Left lung (tissue), 14 donors: ENCODE measurements at places on chromosomes 2 and 18. TPM values are rescaled to one million over a fixed set of nuclear protein-coding genes. Genes with fewer than 3 reads are reported as not detected.

DNA sequence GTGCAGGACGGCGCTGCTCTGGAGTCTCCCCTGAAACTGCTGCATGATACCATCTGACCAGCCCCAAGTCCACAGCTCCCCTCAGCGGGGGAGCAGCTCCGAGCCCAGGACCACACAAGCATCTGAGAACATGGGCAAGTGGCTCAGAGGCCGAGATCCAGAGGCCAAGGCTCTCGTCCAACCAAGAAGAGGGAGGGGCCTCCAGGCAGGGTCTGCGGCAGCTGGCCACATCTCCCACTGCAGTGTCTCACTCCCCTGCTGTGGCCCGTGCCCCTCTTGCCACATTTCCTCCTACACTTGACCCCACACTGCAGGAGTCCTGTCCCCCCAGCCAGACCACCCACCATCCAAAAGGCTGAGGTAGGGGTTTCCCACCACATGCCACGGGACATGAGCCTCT is 50.2 kb downstream of the TFCP2L1 start:
- no peaks in the 10 kb centered on the region for H3K36me3 ChIP-seq
- H3K27me3 ChIP-seq, result peaks cover 15% of the 10 kb centered on the region
- H3K4me3 ChIP-seq, result no peak overlapping the region
- DNase-seq, result peak; percentile 23

ASB18 gene
- total RNA-seq, result not detected

DNA sequence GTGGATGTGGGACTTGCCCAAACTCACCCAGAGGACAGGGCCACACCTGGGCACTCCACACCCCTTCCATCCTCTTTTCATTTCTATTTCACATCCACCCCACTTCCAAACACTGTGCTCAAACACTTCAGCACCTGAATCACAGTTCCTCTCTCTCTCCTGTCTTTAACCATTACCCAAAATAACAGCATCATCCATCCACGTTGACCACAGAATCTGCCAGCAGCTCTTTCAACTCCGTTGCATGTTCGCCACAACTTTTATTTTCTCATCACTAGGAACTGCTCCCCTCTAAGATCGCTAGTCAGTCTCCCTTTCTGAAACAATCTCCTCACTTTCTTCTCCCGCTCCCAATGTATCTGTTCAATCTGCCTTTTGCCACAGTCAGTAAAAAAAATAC is 121.6 kb upstream of the HNRNPA3 start:
- DNase-seq, result no peak
- H3K4me3 ChIP-seq, result no peak overlapping the region
- no peaks in the 10 kb centered on the region for H3K4me1 ChIP-seq
- no peaks in the 10 kb centered on the region for H3K27me3 ChIP-seq
- no peaks in the 10 kb centered on the region for H3K36me3 ChIP-seq

DNA sequence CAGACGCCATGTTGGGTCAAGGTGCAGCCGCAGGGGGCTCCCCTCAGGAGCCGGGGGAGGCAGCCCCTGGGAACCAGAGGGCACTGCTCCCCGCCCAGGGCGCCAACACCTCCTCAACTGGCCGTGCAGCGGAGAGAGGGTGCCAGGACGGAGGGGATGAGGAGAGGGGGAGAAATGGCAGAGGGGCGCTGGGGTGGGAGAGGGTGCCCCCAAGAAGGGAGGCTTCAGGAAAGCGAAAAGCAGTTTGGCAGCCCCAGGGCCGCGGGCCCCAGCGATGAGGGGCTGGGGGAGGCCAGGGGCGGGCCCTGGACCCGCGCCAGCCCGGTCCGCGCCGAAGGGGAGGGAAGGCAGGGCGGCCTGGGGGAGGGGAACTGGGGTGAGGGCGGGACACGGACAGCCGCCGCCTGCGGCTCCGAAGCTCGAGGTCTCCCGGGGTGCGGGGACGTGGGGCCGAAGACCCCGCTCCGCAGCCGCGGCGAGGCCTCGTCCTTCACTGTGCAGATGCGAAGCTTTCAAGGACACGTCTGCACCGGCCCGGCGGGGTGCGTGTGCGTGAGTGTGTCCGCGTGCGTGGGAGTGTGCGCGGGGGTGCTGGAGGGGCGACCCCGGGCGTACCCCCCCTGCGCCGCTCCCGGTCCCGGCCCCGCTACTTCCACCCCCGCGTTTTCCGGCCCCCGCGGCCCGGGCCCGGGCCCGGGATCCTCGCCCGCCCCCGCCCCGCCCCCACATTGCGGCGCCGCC is 1.4 kb downstream of the DNMT3A start:
- peaks cover 40% of the 10 kb centered on the region for H3K4me1 ChIP-seq
- DNase-seq, result no peak
- peak overlapping the region; percentile 9 for H3K27ac ChIP-seq
- H3K4me3 ChIP-seq, result peak overlapping the region; percentile 53
- H3K36me3 ChIP-seq, result no peaks in the 10 kb centered on the region

GRCh38 chr2:120044336-120044735 is 31.5 kb downstream of the EPB41L5 start:
- no peak for DNase-seq
- H3K36me3 ChIP-seq, result no peaks in the 10 kb centered on the region
- no peak overlapping the region for H3K4me3 ChIP-seq

CD207 gene
- 0.73 TPM for total RNA-seq

DNA sequence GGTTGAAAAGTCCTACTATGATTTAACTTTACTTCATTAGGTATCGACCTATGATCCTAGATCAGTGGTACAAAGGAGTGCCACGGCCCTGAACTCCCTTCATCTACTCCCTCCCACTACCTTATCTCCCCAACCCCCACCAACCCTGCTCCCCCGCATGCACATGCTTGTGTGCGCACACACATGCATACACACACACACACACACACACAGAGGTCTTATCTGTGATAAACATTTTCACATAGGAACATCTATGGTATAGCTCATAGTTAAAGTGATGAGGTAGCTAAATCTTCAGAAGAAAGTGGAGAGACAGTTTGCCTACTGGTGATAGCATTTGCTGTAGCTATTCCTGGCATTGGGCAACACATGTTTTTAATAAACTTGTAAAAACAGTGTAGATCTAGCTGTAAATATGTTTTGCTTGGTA is 471.3 kb downstream of the ZEB2 start:
- H3K27ac ChIP-seq, result no peak overlapping the region
- no peak overlapping the region for H3K4me3 ChIP-seq
- no peak for DNase-seq

GRCh38 chr2:218644721-218645120 is 14.7 kb downstream of the ZNF142 start:
- no peaks in the 10 kb centered on the region for H3K27me3 ChIP-seq
- no peaks in the 10 kb centered on the region for H3K4me1 ChIP-seq
- no peak overlapping the region for H3K4me3 ChIP-seq
- H3K27ac ChIP-seq, result no peak overlapping the region
- DNase-seq, result no peak
- peaks cover 5% of the 10 kb centered on the region for H3K36me3 ChIP-seq

DNA sequence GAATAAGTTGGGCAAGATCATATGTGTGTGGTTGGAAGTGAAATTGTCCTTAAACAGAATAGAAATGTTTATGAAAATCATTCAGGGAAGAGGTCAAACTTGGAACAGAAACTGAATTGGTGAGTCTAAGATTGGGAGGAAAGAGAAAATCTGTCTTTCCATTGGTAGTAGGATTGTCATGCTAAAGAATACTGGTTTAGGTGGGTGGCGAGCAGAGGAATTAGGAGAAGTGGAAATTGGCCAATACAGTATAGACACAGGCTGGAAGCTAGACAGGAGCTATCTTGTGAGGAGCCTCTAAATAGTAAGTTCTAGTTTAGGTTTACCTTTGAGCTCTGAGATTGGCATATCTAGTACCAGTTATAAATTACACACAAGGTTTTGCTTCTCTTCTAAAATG is 80.9 kb upstream of the KYNU start:
- no peak overlapping the region for H3K27ac ChIP-seq
- no peak for DNase-seq
- H3K4me3 ChIP-seq, result no peak overlapping the region
- H3K36me3 ChIP-seq, result no peaks in the 10 kb centered on the region
- no peaks in the 10 kb centered on the region for H3K27me3 ChIP-seq

DNA sequence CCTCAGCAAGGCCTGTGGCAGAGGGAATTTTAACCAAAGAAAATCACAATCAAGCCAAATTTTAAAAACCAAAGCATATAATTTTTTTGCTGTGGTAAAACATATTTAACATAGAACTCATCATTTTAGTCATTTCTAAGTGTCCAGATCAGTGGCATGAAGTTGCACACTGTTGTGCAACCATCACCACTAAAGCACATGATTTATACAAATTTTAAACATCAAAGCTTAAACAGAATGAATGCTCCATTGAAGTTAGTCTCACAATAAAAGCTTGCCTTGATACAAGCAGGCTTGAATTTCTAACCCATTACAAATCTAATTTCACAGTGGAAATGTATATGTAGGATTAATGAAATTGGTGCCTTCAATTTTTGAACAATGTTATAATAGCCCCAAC is 31.2 kb downstream of the FTCDNL1 start:
- H3K27ac ChIP-seq, result no peak overlapping the region
- no peak for DNase-seq
- no peaks in the 10 kb centered on the region for H3K36me3 ChIP-seq
- H3K27me3 ChIP-seq, result no peaks in the 10 kb centered on the region
- no peaks in the 10 kb centered on the region for H3K4me1 ChIP-seq

DNA sequence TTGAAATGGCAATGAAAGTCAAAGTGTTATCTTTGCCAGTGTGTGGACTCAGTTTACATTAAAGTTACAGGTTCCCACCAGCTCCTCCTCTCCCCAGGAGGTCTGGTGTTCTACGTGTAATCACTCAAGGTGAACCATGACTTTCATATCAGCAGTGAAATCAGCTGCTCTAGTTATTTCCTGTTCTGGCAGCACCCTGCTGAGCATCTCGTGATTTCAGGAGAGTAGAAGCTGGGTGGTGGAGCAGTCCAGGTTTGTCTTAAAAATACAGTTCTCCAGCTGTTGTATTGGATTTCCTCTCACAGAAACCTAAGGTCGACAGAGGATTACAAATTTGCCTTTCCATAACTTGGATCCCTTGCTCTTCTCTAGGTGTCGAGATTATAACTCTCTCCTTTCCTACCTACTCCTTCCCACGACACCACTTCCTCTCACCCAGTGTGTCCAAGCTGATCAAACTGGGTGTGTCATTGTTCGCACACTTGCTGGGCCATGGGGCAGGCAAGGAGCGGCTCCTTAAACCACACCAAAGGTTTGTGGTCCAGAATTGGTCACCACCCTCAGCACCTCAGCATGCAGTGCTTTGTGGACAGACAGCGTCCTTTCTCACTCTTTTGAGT is 13.0 kb upstream of the ARHGAP25 start:
- no peak overlapping the region for H3K4me3 ChIP-seq
- no peak overlapping the region for H3K27ac ChIP-seq
- no peak for DNase-seq
- H3K27me3 ChIP-seq, result no peaks in the 10 kb centered on the region

GRCh38 chr18:2612996-2613395 is 41.6 kb downstream of the NDC80 start:
- H3K36me3 ChIP-seq, result peaks cover 4% of the 10 kb centered on the region
- H3K27ac ChIP-seq, result no peak overlapping the region
- no peaks in the 10 kb centered on the region for H3K27me3 ChIP-seq

- no peak for DNase-seq
- peaks cover 35% of the 10 kb centered on the region for H3K36me3 ChIP-seq
- no peaks in the 10 kb centered on the region for H3K4me1 ChIP-seq
- no peaks in the 10 kb centered on the region for H3K27me3 ChIP-seq
- H3K4me3 ChIP-seq, result no peak overlapping the region
These were observed 17.9 kb downstream of the ANKMY1 start for GRCh38 chr2:240539906-240540305.

GRCh38 chr2:58925676-58926081 is 684.6 kb upstream of the FANCL start:
- H3K4me3 ChIP-seq, result no peak overlapping the region
- H3K4me1 ChIP-seq, result no peaks in the 10 kb centered on the region
- no peak for DNase-seq
- no peaks in the 10 kb centered on the region for H3K36me3 ChIP-seq
- no peak overlapping the region for H3K27ac ChIP-seq

DNA sequence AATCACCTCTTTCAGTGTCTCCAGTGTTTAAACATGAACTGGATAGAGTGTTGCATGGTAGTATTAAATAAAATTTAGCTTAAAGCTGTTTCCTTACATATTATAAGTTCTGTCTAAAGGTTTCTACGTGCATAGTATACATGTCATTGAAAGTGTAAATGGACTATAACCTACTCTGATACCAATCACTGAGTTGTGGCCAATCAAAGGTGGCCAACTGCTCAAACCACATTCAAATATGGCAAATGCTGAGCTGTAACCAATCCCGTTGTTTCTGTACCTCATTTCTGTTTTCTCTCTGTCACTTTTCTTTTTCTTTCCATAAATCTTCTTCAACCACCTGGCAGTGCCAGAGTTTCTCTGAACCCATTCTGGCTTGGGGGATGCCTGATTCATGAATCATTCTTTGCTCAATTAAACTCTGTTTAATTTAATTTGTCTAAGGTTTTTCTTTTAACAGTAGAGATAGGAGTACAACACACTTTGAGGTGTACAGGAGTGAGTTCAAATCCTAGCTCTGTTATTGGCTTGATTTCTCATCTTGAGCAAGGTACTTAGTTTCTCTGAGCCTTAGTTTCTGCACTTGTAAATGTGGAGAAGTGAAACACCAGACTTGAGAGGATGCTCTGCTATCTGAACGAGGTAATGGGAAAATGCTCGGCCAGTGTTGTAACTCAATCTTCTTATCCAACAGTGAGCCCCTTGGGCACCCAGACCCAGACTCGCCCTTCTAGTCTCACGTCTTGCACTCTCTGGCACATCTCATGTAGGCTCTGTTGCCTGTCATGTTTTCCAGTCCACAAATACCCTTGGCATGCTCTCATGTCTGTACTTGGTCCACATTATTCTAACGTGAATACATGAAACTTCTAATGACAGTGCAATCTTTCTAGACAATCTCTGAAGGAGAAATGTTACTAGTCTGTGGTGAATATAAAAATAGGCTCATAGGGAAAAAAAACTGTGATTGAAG is 228.0 kb downstream of the PIK3C3 start:
- DNase-seq, result no peak
- H3K36me3 ChIP-seq, result no peaks in the 10 kb centered on the region
- H3K4me3 ChIP-seq, result no peak overlapping the region
- H3K4me1 ChIP-seq, result no peaks in the 10 kb centered on the region
- no peak overlapping the region for H3K27ac ChIP-seq
- no peaks in the 10 kb centered on the region for H3K27me3 ChIP-seq

CDK15 gene
- 0.84 TPM for total RNA-seq

ASIC4 gene
- not detected for total RNA-seq

- H3K4me1 ChIP-seq, result peaks cover 25% of the 10 kb centered on the region
- peak within 1 kb of the TSS; percentile 39 for H3K4me3 ChIP-seq
- no peaks in the 10 kb centered on the region for H3K27me3 ChIP-seq
- peak; percentile 59 for DNase-seq
These were observed at the start of gene ANKRD53 for GRCh38 chr2:70978341-70979179. ANKRD53 (plus strand) TSS chr2:70978630; CDS start chr2:70978646, 16 bp downstream.

- peaks cover 20% of the 10 kb centered on the region for H3K4me1 ChIP-seq
- H3K4me3 ChIP-seq, result no peak overlapping the region
- no peaks in the 10 kb centered on the region for H3K36me3 ChIP-seq
- no peaks in the 10 kb centered on the region for H3K27me3 ChIP-seq
These were observed 111.3 kb downstream of the HDAC4 start for GRCh38 chr2:239289545-239289944.

DNA sequence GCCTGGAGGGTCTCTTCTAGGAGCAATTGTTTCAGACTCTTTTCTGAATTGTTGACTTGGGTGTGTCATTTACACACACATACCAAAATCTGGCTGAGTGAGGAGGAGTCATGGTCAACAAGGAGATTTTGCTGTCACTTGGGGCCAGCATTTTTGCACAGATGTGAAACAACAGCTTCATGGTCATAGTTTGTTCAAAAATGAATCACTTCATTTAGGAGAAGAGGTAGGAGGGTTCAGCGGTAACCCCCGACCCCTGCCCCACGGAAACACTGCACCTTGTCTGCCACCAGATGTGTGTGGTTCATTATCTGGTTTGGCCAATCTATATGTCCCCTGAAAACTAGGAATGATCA is 42.2 kb downstream of the LBH start:
- no peaks in the 10 kb centered on the region for H3K36me3 ChIP-seq
- H3K4me3 ChIP-seq, result no peak overlapping the region
- H3K27me3 ChIP-seq, result no peaks in the 10 kb centered on the region
- H3K27ac ChIP-seq, result peak overlapping the region; percentile 60
